ENCODE measurements at places on chromosomes 3 and 15.
A peak's percentile ranks its signal among the peaks of the same experiment; 100 is the strongest.

DNA sequence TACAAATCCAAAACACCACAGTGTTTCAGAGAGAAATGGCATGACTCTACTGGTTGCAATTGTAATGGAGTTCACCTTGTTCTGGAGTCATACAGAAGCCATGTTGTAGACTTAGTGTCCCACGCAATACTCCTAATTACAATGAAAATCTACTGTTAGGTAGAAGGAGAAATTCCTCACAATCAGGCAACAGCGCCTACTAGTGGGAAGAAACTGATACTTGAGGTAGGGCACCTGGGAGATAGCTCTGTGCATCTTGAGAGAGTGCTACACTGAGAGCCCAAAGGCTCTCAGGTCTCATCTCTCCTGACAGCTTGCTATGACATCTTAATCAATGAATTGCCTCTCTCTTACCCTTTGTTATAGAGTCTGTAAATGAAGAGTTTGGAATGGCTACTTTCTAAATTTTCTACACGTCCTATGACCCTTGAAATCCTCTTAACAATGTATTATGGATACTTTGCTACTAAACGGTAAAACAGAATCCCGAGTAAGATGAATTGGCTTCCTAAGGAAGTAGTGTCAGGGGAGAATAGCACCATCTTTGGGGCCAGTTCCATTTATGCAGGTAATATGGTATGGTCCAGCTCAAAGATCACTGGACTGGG, 422.7 kb upstream of the TPRG1 start:
- peak; percentile 55 for DNase-seq

GRCh38 chr15:85024509-85025336, 43.1 kb downstream of the PDE8A start:
- DNase-seq, result no peak

DNA sequence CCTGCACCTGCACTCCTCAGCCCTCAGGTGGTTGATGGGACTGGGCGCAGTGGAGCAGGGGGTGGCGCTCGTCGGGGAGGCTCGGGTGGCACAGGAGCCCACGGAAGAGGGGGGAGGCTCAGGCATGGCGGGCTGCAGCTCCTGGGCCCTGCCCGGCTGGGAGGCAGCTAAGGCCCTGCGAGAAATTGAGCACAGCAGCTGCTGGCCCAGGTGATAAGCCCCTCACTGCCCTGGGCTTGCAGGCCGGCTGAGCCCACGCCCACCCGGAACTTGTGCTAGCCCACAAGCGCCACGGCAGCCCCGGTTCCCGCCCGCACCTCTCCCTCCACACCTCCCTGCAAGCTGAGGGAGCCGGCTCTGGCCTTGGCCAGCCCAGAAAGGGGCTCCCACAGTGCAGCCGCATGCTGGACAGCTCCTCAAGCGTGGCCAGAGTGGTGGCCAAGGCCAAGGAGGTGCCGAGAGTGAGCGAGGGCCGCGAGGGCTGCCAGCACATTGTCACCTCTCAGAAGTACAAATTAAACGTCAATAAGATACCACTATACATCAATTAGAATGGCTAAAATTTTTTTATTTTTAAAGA, 5.1 kb upstream of the VHL start:
- no peak for DNase-seq

DNA sequence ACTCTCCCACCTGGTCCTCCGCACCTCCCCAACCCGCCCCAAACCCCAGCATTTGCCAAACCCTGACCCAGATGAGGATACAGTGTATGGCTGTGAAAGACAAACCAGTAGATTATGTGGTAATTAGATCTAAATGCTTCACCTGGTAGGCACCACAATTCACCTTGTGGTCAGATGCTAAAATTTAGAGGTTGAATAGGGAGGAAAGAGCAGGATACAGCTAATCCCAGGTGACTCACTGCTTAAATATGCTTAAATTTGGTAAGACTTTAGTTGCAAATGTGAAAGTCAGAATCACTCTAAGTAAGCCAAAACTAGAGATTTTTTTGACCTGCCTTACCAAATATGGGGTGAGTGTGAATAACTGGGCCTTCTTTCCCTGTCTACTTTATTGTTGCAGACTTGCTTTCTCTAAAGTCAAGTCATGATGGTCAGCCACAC, 105.5 kb downstream of the MME start:
- no peak for DNase-seq

DNA sequence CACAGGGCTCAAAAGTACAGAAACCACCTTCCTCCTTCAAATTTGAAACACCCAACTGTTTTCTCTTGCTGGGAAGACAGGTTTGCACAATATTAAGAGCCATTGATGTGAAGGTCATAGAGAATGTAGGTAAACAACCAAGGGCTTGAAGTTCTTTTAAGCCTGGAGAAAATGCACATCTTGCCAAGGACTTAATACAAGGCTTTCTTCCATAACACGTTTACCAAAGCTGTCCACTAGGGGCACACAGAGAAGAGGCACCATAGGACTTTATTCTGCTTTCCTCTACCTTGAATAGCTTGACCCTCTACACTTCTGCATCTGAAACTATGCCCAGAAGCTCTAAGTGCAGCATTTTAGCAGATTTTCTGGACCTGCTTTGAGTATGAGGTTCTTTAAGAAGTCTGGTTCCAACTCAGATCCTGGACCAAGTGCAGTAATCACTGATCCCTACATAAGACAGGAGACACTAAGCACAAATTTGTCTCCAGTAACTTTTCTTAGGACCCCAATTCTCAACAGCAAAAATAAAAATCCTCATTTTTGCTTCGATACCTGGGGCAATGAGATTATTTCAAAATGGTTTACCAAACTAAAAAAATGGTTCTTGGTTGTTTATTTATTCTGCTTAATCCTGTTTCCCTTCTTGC, 138.0 kb downstream of the FBN1 start:
- no peak for DNase-seq

DNA sequence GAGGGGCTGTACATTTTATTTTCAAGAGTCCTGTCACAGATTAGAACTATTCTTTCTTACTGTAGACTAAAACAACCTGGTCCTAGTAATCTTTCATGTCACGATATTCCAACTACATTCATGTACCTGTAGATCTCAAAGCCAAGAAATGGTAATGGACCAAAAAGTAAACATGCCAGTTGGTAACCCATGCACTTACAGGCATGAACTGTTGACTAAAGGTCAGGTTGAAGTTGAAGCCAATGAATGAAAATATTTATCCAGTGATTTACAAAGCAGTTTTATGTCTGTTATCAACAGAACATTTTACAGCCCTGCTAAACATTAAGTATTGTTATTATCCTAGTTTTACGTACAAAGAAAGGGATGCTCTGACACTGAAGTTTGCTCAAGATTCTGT, 25.3 kb downstream of the LRRC57 start:
- DNase-seq, result no peak

DNA sequence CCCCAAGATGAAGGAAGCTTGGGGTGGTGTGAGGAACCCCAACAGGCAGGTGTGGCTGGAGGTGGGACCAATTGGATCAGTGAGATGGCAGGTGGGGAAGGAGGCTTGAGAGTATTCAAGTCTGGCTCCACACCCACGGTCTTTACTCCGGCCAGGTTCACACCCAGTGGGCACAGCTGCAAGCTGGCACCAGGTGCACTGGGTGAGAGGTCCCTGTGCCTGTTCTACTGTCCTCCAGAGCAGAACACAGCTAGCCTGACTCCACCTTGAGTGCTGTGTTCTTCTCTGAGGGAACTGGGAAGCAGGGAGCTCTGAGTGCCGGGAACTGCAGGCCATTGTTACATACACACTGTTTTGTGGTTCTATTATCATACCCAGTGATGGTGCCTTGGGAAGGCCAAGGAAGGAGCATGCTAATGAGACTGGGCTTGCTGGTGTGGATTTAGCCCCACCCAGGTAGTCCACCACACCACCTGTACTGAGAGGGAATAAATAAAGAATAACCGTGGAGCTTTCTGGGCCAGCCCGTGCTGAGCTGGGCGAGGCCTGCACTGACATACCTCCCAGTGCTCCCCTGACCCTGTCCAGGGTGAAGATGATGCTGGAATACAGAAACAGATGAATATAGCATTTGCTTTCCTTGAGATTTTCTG, 93.4 kb downstream of the ABHD5 start:
- no peak for DNase-seq

DNA sequence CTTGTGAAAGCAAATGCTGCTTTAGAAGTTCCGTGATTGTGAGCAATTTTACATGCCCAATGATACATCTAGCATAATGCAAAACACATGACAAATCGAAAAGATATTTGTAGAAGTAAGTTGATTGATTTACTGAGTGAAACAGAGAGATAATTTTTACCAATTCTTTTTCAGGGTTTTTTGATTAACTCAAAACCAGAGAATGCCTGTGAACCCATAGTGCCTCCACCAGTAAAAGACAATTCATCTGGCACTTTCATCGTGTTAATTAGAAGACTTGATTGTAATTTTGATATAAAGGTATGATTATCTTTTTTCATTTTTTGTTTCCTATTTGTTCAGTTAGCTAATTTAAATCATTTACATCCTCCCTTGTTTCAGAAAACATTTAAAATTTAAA, 58.8 kb downstream of the RNF13 start:
- DNase-seq, result no peak

DNA sequence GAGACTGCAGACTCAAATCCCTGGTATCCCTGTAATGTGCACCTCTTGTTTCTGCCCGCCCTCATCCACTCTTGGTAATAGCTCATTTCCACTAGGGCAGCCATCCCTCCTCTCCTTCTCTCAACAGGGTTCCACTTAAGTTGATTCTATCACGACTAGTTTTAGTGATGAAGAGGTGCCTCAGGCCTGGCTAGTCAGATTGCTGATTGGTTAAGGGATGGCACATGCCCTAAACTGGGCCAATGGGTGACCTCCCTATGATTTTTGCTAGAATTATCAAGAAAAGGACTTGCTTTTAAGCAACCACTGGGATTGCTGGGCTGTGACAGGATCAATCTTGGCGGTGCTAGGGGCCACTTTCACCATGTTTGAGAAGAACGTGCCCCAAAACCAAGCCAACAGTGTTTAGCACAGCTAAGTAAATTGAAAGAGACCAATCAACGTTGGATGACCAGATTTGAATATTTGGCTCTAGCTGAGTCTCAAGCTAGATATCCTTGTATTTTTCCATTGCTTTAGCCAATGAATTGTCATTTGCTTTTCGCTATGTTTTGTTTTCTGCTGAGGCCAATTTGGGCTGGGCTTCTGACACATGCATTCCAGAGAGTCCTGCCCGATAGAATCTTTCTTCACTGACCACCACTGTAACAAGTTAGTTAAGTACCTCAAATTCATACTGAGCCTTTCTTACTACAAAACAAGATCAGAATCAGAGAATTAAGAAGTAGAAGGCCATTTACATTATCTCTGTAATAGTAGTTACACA, 131.0 kb downstream of the PDZRN3 start:
- no peak for DNase-seq

DNA sequence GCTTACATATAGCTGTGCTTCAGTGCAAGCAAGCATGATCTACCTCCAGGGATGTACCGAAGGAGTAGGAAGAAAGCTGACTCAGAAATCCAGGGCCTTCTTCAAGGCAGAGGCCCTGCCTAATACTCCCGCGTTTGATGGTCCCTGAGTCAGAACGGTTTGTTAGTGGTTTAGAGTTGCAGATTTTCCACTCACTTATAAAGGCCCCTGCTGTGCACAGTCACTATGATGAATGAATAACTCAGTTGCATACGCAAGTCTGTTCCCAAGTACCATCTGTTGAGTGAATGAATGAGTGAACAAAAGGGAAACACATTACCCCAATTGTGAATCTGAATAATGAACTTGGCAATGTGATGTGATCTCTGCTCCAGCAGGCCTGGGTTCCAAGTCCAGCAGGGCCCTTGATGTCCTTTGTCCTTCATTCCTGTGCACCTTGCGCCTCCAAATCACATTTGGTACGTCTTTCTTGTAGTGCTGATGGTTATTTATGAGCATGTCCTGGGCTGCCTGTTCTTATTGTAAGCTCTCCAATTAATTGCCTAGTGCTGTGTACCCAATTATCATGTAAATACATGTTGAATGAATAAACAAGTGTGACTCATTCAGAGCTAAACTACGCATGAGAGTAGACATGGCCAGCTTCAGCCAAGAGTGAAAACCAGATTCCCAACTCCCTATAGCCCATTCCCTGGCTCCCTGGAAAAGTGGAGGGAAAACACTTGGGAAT, 85.3 kb upstream of the LIMD1 start:
- no peak for DNase-seq

DNA sequence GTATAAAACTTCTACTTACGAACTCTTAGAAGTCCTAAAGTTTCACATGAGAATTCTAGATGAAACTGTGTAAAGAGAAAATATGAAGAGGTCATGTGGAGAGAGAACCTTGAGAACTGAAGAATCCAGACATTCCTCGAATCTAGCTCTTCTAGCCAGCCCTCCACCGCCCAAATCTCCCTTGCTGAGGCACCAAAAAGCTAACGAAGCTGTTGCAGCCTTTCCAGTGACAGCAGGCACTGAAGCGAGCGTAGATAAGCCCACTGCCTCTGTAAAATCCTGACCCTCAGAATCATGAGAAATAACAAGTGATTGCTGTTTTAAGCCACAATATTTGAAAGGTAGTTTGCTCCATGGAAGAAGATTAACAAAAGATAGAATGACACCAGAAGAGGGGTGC, 134.0 kb downstream of the GOLGA6L6 start:
- DNase-seq, result no peak

DNA sequence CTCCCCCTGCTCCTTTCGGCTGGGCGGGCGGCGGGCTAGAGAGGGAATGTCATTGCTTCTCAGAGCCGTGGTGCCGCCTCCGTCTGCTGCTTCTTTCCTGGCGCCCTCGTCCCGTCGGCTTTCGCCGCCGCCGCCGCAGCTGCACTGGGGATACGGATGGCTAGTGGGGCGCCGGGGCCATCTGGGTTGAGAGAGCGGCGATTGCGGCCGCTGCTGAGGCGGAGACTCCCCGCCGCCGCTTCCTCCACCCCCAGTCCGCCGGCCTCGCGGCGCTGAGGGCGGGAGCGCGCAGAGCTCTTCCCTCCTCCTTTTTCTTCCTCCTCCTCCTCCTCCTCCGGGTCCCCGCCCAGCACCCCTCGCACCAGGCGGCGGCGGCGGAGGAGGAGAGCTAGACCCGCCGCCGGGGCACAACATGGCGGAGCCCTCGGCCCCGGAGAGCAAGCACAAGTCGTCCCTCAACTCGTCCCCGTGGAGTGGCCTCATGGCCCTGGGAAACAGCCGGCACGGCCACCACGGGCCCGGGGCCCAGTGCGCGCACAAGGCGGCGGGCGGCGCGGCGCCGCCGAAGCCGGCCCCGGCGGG, at the start of gene STT3B:
Gene STT3B, plus strand, starts transcription at position 339 of the 582 bp plus-strand sequence. Its CDS starts 74 bp downstream, at position 413.
- DNase-seq, result peak; percentile 84

Measured in activated CD8-positive, alpha-beta memory T cell treated with anti-CD3 and anti-CD28 coated beads, Interleukin-2, amount 50 U/mL, for 4 hours (primary cell).